ENCODE measurements at places on chromosomes 1 and 21.

DNA sequence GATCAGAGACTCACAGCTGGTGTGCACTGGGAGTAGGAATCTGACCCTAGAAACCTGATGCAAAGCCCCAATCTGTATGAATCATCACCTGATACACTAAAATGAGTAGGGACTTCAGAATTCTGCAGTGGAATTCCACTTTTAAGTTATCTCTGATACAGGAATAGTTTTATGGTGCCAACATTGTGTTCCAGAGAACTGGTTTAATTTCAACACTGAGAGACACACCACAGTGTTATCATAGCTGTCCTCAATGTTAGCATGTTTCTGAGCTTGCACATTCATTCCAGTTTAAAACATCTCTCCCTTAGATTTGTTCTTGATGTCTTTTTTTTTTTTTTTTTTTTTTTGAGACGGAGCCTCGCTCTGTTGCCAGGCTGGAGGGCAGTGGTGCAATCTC, 7.1 kb downstream of the UTS2 start:
- DNase-seq, result no peak

DNA sequence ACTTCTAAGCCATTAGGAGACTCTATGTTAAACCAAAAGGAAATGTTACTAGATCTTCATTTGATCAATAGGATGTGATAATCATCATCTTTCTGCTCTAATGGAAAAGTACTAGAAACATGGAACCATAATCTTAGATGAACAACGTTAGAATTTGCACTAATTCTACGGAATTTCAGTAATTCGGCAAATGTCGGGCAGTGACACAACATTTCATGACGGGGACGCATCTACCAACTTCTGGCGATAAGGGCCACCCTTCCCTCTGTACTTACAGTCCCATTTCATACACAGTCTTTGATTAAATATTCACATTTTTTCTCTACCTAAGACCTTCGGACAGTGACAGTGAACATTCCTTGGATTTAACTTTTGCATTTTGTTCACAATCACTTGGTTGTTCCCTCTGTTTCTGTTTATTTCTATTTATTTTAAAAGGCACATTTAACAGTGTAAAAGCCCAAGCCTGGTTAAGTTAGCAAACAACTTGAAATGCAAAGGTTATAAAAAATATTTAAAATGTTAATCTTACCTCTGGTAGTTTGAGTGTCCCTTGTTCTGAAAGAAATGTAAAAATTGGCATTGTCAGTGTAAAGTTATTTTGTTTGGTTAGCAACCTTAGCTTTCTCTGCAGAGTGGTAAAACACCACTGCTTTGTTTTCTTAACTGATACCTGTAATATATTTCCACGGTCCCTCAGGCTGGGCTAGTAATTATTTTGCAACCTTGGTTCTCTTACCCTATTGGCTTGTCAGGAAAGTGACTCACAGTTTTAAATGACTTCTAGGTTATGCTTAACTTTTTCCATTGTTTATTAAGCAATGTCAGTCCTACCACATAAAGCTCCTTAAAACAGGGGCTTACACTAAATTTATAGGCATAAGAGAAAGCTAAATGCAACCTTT, 276.9 kb downstream of the VAV3 start:
- DNase-seq, result no peak

GRCh38 chr1:204576422-204576821, 60.2 kb downstream of the MDM4 start:
- DNase-seq, result no peak

DNA sequence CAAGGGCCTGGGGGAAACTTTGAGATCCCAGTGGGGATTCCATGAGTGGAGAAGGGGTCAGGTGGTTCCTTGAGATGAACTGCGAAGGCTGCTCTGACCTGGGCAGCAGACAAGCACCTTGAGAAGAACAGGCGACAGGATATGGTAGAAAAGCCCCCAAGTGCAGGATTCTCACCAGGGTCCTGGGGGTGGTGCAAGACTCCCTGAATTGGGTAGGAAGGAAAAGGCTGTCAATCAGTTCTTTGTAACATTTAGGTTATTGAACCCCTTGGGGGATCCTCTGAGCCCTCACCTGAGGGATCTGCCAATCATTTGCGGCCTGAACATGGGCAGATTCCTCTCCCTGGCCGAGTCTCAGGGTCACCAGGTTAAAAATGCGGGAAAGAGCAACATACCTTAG, 2.4 kb upstream of the PRAMEF12 start:
- no peak for DNase-seq

- no peak for DNase-seq
Measured at GRCh38 chr1:221011145-221011544, 131.9 kb downstream of the HLX start.
